NCI-H187 treated with DMSO at 0.1 percent for 48 hours (cell line): ENCODE measurements at places on chromosomes 1 and 21.

DNA sequence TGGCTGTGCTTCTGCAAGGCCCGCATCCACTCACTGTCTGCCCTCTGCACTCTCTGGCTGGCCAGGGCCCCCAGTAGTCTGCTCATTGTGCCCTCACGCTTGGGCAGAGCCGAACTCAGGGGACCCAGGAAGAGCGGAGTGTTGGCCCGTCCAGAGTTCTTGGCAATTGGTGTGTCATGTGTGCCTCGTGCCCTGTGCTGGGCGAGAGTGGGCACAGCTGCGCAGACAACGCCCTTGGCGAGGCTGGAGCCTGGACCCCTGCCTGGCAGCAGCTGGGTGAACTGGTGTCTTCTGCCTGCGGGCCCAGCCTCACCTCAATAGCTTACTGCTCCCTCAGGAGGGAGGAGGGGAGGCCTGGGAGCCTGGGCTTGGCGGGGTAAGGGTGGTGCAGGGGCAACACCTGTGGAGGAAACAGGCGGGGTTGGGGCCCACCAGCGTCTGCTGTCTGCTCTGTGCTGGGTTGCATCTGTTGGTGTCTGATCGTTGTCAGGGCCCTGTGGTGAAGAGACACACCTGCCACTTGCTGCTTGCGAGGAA, 2.1 kb downstream of the GUK1 start:
- DNase-seq, result no peak

DNA sequence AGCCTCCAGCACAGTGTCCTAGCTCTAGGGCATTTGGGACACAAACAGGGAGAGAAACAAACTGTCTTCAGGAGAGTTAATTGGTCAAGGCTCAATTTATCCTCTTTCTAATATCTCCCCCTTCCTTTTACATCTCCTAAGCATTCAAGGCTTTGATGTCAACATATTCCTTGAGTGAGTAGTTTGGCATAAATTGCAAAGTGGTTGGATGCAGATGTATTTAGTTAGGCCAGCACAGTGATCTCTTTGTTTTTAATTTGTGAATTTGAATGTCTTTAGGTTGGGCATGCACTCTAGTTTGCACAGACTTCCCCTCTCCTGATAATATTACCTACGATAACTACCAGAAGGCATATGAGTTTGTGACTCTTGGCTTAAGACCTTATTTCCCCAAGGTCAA, 12.5 kb upstream of the OLFML2B start:
- DNase-seq, result no peak

DNA sequence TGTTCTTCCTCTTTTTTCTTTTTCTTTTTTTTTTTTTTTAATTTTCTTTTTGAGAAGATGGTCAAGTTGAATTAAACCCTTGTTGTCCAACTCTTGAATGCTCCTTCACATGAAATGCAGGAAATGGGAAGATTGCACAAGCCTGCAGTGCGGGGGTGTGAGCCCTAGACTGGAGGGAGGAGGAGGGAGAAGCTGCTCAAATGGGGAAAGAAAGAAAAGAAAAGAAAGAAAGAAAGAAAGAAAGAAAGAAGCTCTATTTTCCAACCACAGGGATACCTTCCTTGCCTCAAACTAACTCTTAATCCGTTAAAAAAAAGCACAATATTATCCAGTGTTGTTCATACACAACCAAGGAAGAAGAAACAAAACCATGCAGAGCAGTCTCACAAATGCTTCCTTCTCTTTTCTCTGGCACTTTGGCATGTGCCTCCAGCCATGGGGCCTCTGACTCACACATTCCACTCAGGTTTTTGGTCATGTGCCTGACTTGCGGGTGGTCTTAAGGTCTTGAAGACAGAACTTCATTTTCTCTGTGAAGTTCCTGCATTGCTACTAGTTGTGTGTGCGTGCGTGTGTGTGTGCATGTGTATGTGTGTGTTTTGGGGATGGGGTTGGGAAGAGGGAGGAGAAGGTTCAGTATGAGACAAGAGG, 276.1 kb downstream of the RPS6KC1 start:
- no peak for DNase-seq

DNA sequence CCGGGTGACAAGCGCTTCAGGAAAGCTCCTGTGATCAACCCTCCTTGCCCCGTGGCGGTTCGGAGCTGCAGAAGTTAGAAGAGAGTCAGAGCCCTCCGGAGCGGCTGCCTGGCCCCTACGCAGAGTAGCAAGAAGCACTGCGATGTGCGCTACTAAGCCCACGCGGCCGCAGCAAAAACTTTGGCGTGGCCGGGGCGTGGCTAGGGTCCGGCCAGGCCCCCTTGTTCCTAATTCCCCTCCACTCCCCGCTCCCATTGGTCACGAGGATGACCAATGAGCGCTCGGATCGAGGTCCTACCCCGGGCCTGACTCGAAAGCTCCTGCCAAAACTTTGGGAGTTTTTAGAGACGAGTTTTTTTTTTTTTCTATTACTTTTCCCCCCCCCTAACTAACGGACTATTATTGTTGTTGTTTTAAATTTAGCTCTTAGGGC, at the start of gene HLX:
Gene HLX (plus strand): TSS at position 368 of the 433 bp plus-strand sequence. CDS start 415 bp downstream, outside the sequence.
- DNase-seq, result no peak

DNA sequence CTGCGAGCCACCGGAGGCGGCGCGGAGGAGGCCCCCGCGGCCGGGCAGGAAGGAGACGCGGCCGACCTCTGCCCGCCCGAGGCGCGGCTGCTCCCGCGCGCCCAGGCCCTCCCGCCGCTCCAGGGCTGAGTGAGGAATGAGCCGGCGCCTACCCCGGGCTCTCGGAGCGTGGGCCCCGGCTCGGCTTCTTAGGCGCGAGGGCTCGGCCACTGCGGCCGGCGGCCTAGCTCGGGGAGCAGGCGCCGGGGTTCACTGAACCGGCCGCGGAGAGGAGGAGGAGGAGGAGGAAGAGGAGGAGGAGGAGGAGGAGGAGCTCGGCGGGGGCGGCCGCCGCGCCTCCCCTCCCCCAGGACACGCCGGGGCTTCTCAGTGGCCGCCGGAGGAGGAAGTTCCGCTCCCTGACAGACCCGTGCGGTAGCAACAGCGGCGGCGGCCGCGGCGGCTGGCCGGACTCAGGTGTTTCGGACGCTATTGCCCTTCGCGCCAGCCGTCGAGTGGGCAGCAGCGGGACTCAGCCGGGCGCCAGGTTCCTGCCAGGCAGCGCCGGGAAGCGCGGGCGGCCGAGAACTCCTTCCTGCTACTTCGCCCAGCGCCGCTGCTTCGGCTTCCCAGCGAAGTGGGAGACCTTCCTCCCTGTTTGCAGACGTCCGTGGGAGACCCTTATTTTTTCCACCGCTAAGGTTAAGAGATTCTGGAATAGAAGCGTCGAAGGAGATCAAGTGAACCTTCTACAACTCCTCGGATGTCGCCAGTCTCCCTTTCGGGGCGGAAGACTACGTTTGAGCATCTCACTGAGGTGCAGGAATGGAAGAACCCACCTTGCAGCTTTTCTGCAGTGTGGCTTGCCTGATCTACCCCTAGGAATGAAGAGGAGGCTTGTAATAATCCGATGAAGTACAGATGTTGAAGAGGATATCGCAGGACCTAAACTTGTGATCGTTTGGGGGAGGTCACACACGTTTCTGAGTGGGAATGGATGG, at the start of gene MAN1A2:
Gene MAN1A2 (plus strand): TSS at position 404 of the 980 bp plus-strand sequence. CDS start 735 bp downstream, outside the sequence.
- no peak for DNase-seq

DNA sequence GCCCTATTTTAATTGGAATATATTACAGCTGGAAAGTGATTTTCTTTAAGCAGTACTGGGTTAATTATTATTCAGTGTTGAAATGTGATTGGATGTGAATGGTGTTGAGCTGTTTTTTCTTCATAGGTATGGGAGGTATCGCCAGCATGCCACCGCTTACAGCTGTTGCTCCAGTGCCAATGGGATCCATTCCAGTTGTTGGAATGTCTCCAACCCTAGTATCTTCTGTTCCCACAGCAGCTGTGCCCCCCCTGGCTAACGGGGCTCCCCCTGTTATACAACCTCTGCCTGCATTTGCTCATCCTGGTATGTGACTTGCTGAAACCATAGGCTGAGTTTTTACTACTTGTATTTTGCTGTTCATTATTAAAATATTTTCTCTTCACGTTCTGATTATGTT, 107.7 kb downstream of the ITSN1 start:
- no peak for DNase-seq

GRCh38 chr1:8541961-8542521, 224.1 kb downstream of the SLC45A1 start:
- DNase-seq, result no peak

DNA sequence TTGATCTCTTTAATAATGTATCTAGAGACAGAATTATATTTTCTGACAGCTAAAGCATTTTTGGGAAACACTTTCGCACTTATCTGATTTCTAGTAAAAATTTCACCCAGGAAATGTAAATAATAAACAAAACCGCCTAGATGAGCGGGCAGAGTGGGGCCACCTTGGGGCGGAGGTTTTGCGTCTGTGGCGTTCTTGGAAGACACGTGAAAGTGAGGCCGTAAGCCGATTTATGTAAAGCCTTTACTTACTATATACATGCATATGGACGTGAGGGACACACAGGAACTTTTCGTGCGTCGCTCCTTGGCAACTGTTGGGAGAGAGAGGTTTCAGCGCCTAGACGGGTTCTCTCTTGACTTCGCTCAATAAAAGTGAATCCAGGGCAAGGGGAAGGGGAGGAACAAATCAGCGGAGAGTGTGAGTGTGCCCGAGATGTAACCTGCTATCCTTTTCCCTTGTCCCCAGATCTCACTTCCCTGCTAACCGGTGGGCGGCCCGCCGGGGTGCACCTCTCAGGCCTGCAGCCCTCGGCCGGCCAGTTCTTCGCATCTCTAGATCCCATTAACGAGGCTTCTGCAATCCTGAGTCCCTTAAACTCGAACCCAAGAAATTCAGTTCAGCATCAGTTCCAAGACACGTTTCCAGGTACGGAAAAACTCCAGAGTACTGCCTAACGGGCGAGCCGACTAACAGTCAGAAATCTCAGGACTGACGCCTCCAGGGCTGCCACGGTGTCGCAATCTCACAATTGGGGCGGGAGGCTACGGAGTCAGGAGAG, 1.7 kb downstream of the HLX start:
- DNase-seq, result no peak

- DNase-seq, result no peak
Observed at GRCh38 chr1:169060043-169060722, 46.3 kb upstream of the ATP1B1 start.

GRCh38 chr1:115141145-115141454, 51.8 kb upstream of the TSPAN2 start:
- no peak for DNase-seq

GRCh38 chr1:94045465-94046056, 75.4 kb downstream of the ABCA4 start:
- DNase-seq, result no peak

- no peak for DNase-seq
Observed at GRCh38 chr21:23963454-23963853, 1643.8 kb downstream of the MRPL39 start.

GRCh38 chr1:75677443-75677842, 47.1 kb upstream of the ACADM start:
- no peak for DNase-seq

DNA sequence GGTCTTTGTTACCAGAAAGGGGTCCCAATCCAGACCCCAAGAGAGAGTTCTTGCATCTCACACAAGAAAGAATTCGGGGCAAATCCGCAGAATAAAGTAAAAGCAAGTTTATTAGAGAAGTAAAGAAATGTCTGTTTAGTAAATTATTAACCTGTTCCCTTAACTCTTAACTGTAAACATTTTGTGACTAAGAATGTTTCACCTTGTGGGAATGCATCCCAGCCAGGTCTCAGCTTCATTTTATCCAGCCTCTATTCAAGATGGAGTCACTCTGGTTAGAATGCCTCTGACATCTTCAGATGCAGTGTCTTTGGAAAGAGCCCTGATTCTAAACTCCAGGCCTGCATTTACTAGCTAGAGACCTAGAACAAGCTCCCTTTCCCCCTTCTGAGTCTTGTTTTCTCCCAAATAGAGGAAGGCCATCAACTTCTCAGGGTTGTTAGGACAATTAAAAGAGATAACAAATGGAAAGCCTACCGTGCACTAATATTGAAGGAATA, 4.5 kb upstream of the FABP3 start:
- DNase-seq, result no peak

DNA sequence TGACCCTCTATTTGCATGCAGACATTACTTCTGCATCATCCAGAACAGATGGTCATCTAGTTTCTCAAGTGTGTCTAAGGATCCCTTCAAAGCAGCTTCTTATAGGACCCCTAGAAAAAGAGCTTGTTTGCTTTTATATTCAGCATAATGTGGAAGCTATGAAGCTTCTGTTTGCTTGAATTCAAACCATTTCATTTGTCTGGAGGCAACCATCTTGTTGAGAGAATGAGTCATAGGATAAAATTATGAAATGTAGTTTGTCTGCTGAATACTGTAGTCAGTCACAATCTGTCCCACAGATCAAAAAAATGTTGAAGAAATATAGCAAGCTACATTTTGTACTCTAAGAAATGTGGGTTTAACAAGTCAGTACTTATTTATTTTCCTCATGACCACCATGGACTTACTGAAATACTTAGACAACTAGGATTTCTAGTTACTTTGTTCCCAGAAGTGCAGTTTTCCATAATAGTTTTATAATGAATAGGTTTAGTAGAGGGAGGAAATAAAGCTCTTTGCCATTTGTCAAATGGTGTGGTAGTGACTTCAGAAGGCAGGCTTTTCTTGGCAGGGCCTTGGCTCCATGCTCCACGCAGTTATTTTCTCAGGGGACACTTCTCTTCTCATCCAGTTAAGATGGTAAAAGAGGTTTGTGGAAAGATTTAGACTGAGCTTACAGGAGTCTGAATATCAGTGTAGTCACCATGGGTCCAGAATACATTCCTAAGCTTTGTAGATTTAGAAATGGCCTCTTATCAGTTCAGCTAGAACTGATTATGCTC, 74.8 kb upstream of the DEPDC1 start:
- DNase-seq, result no peak

DNA sequence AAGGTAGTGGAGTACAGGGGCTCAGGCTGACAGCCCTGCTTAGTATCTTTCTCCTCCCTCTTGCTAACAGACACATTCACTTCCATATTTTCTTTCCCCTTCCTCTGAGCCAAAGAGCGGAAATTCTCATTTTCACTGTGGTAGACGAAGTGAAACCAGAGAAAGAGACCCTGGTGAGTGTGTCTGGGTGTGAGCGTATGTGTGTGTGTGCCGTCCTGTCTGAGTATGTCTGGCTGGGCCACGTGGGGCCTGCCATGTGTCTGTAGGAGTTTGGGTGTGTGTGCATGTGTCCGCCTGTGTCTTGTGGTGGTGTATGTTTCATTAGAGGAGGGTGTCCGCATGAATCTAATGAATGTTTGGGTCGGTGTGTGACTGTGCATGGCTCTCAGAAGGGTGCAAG, 1.7 kb downstream of the COL8A2 start:
- no peak for DNase-seq
